Activated CD4-positive, CD25-positive, alpha-beta regulatory T cell (primary cell): ENCODE measurements at places on chromosomes 7 and 10.

GRCh38 chr7:93013446-93014061, 104.2 kb downstream of the SAMD9 start:
- DNase-seq = no peak

- DNase-seq = no peak
Observed at GRCh38 chr7:100267648-100268047, 39.9 kb upstream of the SPDYE3 start.

DNA sequence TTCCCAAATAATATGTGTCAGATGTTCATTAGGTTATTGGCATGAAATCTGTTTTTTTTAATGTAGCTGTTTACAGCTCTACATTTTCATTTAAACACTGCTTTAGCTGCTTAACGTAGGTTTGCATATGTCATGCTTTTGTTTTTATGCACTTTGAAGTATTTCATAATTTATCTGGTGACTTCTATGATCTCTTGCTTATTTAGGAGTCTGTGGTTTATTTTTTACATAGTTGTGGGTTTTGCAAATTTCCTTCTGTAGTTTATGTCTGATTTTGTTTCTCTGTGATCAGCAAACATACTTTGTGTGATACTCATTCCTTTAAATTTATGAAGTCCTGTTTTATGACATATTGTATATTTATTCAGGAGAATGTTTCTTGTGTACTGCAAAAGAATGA, 606.5 kb upstream of the PFKP start:
- DNase-seq = no peak

DNA sequence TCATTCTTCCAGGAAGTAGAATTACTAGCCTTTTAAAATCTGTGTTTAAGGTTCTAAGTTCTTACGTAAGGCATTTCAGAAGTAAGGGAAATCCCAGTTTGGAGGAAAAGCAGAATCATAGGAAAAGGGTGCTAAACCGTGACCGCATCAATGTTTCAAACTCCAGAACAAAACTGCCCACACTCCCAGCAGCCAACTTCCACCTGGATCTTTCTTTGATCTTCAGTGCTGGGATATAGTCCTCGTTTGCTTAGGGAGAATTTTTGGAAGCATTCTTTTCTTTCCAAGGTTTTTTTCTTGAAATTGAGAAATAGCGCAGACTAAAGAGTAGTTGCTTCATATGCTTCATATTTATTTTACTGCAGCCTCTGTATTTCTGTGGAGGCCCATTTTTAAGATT, 8.9 kb downstream of the PROSER2 start:
- no peak for DNase-seq

GRCh38 chr10:13827076-13827797, 240.5 kb downstream of the PRPF18 start:
- DNase-seq = no peak

- DNase-seq = no peak
Observed at GRCh38 chr7:124411796-124412195, 353.8 kb downstream of the GPR37 start.

GRCh38 chr7:120190109-120190508, 82.9 kb upstream of the KCND2 start:
- DNase-seq = no peak

DNA sequence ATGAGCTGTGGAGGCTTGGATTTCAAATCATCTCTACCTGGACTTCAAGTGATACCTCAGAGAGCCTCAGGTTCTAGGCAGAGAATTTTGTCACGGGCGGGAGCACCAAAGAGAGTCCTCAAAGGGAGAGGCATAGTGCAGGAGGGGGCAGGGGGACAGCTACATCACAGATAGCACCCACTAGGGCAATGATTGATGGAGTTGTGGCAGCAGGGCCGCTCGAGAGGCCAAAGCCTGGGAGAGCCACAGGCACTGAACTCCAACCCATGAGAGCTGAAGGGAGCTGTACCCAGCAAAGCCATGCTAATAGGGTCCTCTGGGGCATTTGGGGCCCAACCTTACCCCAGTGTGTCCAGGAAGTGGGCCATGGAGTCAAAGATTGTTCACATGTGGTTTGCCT, 232.0 kb upstream of the PCDH15 start:
- DNase-seq = no peak

GRCh38 chr10:131186547-131187253, 124.8 kb downstream of the TCERG1L start:
- no peak for DNase-seq

- no peak for DNase-seq
Observed at GRCh38 chr10:79292026-79292766, 55.1 kb upstream of the PPIF start.

DNA sequence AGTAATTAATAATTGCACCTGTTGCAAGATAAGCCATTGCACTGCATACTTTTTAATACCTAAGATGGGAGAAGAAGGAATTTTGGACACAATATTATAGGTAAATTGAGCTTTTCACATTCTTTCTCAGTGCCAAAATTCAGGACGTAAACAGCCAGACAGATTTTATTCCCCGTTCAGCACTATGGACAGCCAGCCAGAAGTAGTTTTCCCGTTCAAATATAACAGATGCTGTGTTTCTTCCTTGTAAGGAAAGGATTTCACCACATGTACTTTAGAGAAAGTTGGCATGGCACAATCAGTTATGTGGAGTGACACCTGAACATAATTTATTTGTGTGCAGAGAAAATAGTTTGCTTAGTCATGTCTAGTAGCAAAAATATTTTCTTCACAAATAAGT, 34.8 kb downstream of the SEMA3E start:
- DNase-seq = no peak

- DNase-seq = no peak
Observed at GRCh38 chr10:126124668-126125349, 228.4 kb downstream of the FANK1 start.

- no peak for DNase-seq
Observed at GRCh38 chr7:130369110-130369711, 11.1 kb upstream of the CPA1 start.

DNA sequence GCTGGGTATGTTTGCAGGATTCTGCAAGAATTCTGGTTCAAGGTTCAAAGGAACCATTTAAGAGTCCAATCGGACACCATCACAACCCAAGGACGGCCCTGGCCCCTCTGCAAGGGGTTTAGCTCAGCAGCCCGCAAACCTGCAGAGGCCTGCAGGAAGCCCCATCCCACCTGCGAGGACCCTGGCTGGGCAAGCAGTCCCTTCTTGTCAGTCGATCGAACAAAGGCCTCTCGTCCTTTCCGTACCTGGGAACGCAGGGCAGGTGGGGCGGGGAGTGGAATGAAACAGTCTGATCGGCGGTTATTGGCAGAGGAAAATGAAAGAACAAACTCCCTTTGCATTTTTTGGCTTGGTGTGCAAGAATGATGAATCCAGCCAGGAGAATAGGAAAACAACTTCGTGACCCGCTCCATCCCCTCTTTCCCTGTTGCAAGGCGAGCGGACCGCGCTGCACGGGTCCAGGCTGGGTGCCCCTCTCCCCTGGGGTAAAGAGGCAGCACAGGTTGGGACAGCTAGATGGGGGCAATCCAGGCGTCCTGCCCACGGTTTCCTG, 73.7 kb downstream of the INSIG1 start:
- no peak for DNase-seq

DNA sequence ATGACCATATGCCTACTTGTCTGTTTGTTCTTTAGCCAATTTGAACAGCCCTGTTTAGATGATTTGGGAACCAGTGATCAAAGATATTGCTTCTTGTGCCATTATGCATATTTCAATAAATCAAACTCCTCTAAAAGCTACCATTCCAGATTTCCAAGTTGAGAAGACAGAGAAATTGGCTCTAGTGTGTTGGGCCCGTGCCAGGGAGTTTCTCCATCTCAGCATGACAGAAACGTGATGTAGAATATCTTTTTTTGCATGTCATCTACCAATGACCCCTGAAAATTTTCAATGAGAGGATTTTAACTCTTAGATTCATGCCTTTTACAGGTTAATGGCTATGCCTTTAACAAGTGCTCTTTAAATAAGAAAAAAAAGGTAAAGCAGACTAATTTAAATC, 50.7 kb upstream of the CABCOCO1 start:
- no peak for DNase-seq

DNA sequence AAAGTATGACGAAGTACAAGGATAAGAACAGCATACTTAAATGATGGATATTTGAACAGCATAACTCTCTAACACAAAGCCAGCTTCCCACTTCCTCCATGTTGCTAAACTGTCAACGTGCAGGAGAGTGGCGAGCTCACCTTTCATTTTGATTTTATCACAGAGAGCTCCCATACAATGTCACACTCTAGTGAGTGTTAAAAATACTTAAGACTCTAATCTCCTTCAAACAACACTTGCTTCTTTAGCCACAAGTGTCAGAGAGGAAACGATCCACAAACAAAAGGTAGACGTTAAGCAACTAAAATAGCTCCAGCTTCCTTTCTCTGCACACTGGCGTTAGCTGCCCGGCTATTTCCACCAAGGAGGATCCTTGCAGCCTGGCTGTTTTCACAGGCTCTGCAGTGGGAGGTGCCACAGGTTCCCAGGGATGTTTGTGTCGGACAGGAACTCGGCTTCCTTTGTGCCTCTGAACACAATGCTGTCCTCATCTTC, 194.6 kb downstream of the COBL start:
- DNase-seq = no peak

- no peak for DNase-seq
Observed at GRCh38 chr7:93765475-93765874, 125.1 kb downstream of the TFPI2 start.

GRCh38 chr7:113202284-113202683, 83.9 kb upstream of the SMIM30 start:
- no peak for DNase-seq

- no peak for DNase-seq
Observed at GRCh38 chr7:2702594-2702957, 14.6 kb downstream of the AMZ1 start.

DNA sequence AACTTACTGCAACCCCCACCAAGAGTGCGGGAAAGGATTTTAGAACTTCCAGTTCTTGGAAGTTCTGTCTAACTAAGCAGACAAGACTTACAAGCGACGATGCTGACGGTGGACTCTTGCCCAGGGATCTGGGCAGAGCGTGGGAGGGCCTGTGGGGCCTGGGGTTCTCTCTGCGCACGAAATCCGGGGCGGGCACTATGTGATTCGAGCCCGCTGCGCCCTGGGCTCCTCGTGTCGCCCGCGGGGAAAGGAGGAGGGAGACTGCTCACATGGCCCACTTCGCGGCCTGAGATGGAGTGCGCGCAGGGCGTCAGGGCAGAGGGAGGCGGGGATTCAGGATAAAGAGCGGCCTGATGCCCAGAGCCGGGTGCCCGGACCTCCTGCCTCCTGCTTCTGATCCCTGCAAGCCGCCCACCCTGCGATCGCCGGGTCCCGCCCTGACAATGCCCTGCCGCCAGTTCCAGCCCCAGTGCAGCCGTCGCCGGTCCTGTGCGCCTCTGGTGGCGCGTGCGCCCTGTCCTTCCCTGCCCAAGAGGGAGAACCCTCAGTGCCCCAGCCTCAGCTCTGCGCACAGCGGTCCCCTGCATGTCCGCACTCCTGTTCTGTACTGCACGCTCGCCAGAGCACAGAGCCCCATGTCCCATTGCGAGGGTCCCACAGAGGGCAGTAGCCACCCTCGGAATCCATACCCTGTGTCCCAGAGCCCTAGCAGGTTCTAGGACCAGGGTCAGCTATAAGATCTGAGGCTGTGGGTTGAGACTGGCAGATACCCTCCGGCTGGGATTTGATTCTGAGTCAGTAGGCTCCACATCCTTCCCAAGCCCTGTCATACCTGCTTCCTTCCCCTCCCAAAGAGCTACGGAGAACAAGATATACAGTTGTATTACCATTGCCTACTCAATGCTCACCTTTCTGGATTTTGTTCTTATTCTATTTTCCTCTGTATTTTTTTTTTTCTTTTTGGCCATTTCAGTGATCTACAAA, 99.4 kb upstream of the TMEM106B start:
- DNase-seq = no peak

DNA sequence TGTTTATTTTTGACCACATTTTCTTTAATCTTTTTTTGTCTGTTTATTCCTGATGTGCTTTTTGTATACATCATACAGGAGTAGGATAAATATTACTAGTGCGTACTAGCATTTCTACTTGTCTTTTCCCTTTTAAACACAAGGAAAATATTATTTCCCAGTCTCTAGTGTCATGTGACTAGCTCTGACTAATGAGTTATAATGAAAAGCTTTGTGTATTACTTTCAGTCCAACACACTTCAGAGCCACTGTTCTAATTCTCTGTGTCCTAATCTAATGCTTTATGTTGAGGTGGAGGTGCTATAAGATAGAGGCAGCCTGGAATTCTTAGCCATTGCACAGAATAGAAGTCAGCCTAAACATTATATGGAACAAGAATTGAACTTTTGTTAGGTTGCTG, 65.0 kb upstream of the RAB18 start:
- DNase-seq = no peak

GRCh38 chr10:70085975-70086613, 33.4 kb downstream of the MACROH2A2 start:
- no peak for DNase-seq

- no peak for DNase-seq
Observed at GRCh38 chr7:99326408-99326782, 697 bp downstream of the ARPC1A start.

GRCh38 chr7:148963583-148964482, 64.5 kb downstream of the PDIA4 start:
- DNase-seq = no peak

- DNase-seq = no peak
Observed at GRCh38 chr10:87090779-87091178, 3.9 kb downstream of the GLUD1 start.

GRCh38 chr10:79402951-79403350, 42.5 kb downstream of the ZCCHC24 start:
- no peak for DNase-seq
